ENCODE measurements at places on chromosomes 2 and 18.
A peak's percentile ranks its signal among the peaks of the same experiment; 100 is the strongest.

DNA sequence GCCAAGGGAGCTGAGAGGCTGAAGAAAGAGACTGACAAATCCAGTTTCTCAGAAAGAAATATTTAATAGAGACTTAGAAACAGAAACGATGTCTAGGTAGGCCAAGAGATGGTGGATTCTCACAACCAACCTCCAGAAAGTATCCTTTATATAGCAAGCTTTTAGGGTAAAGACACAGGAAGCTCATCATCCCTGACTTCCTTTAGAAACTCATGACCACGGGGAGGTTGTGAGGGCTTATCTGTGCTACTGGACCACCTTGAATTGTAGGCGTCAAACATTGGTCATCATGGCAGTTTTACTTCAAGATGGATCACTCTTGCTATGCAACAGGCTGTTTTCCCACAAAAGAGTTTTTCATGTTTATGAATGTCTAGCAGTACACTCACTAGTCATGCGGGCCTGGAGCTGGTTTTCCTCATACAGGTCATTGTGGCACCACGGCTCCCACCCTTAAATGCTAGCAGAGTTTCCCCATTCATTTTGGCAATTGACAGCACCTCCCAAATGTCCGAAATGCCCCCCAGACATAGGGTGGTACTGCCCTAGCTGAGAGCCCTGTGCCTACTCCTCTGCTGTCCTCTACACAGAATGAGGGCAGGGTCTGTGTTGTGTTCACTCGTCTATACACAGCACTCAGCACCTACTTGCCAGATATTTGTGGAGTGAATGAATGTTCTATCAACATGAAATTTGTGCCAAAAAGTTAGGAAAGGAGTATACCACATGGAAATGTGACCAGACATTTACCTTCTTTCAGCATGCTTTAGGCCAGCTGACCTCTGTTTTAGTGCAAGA is 89.0 kb downstream of the TMEM247 start:
- no peak for DNase-seq

- DNase-seq, result no peak
Measured at GRCh38 chr2:64562148-64562784, 38.1 kb downstream of the AFTPH start.

GRCh38 chr2:101281482-101281881 is 27.0 kb downstream of the RNF149 start:
- no peak for DNase-seq

GRCh38 chr18:14939141-14939540 is 191.2 kb downstream of the ANKRD30B start:
- peak; percentile 64 for DNase-seq

GRCh38 chr18:6013171-6013810 is 118.0 kb upstream of the TMEM200C start:
- no peak for DNase-seq

DNA sequence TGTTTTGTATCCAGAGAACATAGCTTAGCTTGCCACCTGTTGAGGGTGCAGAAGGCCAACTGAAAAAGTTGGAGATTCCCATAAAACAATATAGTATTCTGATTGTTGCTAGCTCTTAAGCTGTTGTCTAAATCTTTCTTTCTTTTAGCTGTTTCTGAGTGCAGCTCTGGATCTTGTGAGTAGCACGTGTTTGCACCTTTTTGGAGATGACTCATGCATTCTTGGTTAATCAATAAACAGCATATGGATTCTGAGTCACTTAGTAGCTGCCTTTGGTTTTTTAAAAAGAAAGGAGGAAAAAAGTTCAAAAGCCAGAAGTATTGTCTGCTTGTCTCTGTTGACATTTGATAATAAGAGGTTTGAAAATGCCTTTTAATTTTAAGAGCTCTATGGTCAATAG is 483.0 kb upstream of the FSIP2 start:
- DNase-seq, result no peak
